ENCODE measurements at places on chromosomes 2 and 18.

DNA sequence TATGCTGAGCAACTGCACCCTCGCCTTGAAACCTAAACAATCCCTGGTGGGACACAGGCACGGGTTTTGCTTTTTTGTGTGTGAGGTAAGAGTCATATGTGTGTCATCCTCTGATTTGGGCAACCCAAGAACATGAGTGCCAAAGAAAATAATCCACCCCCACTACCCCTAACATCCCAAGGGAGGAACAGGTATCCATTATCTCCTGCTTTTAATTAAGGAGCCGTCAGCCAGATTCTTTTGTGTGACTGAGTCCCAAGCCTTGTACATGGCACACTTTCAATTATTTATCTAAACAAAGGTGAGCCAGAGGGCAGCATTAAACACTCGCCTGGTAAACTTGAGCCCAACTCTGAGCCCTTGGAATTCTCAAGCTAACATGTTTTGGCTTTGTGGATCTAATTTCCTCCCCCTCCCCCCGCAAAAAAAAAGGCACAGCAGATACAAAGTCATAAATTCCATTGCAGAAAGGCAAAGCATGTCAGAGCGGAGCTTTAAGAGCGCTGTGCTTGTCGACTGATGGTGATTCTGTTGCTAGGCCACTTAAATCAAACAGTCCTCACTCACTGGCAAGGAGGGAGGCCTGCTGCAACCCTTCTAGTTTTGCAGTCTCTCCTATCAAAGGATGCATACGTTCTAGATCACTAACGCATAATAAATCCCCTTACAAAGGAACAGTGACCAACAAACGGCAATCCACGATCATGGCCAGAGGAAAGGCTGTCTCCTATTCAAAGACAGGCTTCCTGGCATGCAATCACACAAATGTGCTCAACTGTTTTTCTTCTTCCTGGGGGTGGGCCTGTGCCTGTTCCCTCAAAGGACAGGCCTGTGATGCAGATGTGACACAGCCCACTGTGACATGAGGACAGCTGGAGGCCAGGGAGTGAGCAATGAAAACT, 143.5 kb upstream of the LMAN1 start:
- DNase-seq: no peak

DNA sequence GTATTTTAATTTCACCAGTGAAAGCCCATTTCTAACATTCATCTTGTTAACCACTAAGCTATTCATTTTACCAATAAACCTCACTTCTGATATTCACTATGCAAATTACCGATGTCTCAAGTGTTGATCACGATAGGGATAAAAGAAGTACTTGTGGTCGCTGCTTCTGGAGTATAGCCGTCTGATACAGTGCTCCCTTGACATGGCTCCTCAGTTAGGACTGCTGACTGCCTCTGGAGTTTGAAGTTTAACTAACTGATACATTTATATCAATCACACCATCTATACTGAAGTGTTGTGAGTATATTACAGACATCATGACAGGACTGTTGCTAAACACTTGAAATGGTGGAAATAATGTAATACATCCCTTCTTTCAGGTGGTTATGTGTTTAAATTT, 95.6 kb downstream of the EHBP1 start:
- no peak for DNase-seq

GRCh38 chr18:43524260-43524659, 247.0 kb upstream of the SYT4 start:
- DNase-seq: no peak

DNA sequence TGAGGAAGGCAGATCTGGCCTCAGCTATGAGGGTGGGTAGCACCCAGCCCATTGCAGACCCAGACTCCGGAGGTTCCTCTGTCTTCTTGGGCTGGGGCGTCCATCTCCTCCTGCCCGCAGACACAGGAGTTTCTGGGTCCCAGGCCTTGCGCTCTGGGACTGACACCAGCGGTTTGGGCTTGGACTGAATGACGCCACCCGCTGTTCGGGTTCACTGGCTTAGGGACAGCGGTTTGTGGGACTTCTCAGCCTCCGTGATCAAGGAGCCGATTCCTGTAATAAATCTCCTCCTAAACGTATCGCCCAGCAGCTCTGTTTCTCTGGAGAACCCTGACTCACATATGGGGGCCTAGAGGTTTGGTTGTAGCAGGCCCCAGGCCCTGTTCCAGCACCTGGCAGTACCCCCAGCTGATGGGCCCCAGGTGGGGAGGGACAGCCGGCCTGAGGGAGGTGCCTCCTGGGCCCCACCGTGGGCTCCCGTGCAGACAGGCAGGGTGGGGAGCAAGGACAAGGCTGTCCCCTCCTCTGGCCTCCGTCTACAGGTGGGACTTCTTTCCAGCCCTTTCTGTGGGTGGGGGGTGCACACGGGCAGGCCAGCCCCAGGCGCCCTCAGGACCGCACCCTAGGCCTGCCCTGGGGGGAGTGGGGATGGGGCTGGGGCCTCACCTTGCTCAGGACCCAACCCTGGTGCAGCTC, 4.5 kb upstream of the AQP12A start:
- no peak for DNase-seq

GRCh38 chr2:1024981-1025380, 74.3 kb downstream of the SNTG2 start:
- DNase-seq: no peak

Data from iPS DF 6.9 (cell line).